Hematopoietic multipotent progenitor cell treated with erythropoietin and hydrocortisone succinate and interleukin-3 and kit ligand, for 15 days (in vitro differentiated cells): ENCODE measurements at places on chromosomes 4 and X.

GRCh38 chr4:13521047-13521446 is 23.3 kb downstream of the NKX3-2 start:
- no peak for DNase-seq

GRCh38 chr4:165609653-165610052 is 230.8 kb downstream of the CPE start:
- no peak for DNase-seq

- DNase-seq: no peak
Measured at GRCh38 chr4:126458993-126459392, 1144.2 kb downstream of the FAT4 start.

- peak; percentile 42 for DNase-seq
Measured at GRCh38 chr4:74370912-74371311, 6.0 kb downstream of the EREG start.

GRCh38 chr4:147109800-147110199 is 164.1 kb upstream of the TTC29 start:
- DNase-seq: no peak

GRCh38 chrX:100350704-100351489 is 59.2 kb downstream of the PCDH19 start:
- DNase-seq: no peak

DNA sequence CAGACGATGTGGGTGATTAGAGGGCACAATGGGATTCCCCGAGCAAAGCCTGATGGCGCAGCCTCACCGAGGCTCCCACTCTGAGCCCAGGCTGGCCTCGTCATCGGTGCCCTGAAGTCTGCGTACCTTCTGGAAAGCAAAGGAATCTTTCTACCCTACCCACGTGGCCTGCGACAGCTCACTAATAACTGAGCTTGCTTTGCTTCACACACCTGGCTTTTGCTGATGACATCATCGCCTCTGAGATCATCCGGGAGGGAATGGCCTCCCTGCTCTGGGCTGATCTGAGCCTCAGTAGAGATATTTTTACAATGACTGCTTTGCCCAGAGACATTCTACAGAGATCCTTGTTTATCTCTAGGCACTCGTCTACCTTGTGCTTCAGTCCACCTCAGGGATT is 45.4 kb upstream of the PDLIM3 start:
- no peak for DNase-seq
